ENCODE measurements at places on chromosomes 11 and 22.

DNA sequence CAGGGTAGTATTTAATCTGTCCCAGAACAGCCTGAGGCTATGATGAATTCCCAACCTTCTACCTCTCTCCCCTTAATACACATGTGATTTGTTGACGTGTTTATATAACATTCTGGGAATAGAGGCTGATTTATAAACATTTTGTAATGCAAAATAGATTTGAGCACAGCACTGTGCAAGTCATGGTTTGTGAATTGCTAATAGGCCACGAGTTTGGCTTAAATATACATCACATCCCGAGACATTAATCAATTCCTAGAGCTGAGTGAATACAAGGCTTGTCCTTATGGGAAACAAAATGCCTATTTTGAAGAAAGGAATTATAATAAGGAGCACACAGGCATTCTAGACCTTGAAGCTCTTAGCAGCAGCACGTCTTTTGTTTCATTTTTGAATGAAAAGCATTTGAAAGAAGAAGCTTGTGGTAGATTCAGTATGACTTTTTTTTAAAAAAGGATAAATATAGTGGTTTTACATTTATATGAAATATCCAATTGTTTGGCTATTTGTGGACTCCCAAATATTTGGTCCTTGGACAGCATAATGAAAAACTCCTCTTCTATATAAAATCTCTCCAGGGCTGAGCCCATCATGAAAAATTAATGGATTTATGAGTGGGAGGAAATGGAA, 116.4 kb downstream of the SLC17A6 start:
- DNase-seq: no peak

GRCh38 chr11:71370895-71371673, 77.1 kb downstream of the DHCR7 start:
- DNase-seq: no peak

DNA sequence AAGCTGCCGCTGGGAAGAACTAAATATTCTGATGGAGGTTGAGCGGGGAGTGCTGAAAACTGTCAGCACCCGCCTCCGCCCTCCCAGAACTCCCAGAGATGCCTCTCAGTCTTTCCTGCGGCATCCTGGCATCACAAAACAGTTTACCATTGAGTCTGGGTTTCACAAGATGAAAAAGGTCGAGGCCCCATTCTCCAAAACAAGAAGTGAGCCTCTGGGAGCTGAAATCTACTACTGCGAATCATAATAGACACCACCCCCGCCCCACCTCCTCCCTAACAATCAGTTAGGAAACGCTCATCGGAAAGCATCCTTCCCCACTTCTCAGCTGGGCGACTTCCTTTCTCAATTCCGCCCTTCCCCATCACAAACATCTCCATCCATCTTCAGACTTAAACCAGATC, 1.0 kb downstream of the SUN2 start:
- DNase-seq: no peak

GRCh38 chr11:9518835-9519410, 54.5 kb upstream of the WEE1 start:
- no peak for DNase-seq

GRCh38 chr11:12598330-12599256, 75.6 kb upstream of the TEAD1 start:
- DNase-seq: no peak

DNA sequence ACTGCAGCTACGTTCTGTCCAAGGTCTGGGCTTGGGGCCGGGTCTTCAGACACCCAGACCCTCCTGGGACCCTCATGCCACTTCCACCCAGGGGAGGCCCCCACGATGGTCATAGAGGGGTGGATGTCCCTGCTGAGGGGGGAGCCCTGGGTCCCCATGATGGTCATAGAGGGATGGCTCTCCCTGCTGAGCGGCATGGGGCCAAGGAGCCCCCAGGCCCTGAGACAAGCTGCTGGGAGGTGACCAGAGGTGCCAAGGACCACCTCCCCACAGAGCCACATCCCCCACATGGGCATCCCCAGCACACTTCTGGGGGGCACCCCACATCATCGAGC, 7.2 kb downstream of the MUC5B start:
- DNase-seq: no peak

DNA sequence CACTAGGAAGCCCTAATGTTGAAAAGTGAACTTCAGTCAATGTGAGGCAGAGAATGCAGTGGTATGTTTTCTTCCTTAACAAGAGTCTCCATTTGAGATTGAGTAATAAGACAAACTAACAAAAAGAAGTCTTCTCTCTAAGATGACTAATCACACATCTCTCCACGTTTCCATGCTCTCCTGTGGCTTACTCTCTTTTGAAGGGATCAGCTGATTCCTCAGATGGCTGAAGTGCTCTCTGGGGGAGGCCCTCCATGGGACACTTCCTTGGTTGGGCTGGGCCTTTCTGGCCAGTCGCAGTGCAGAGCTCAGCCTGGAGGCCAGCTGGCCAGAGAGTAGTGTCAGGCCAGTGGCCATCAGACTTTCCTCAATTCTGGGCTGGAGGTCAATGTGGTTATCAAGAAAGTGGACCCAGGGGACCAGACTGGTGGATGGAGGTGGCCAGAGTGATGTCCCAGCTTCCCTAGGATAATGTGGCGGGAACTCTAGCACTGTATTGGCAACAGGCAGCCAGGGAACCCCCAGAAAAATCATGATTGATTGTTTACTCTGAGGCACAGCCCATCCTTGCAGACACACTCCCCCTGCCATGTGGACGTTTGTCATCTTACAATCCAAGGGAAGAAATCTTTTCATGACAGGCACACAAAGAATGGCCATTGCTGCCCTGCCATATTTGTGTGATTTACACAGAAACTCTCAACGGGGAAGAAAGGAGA, 14.5 kb downstream of the CSRP3 start:
- no peak for DNase-seq

DNA sequence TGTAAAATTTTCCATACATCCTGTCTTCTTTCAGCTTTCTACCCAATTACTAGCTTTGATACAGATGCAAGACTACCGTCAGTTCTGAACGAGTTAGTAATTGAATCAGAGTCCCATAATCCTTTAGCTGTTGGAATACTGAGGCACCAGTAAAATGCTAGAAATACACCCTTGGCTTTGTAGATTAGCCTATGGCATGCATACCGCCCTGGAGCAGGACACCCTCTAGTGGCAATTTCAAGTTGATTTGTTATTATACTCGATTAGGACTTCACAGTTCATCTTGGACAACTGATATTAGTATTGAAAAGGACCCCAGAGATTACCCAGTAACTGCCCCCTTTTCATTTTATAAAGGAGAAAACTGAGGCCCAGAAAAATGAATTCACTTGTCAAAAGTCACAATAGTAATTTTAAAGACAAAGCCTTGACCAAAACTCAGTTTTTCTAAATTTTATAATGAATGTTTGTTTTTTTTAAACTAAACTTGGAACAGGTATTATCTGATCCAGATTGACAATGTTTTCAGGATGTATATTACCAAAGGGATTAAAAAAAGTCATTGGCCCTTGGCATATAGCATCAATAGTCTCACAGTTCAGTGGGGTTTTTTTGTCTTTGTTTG, 72.6 kb downstream of the HIPK3 start:
- peak; percentile 45 for DNase-seq

GRCh38 chr22:50695421-50696250, 23.0 kb downstream of the SHANK3 start:
- DNase-seq: no peak

DNA sequence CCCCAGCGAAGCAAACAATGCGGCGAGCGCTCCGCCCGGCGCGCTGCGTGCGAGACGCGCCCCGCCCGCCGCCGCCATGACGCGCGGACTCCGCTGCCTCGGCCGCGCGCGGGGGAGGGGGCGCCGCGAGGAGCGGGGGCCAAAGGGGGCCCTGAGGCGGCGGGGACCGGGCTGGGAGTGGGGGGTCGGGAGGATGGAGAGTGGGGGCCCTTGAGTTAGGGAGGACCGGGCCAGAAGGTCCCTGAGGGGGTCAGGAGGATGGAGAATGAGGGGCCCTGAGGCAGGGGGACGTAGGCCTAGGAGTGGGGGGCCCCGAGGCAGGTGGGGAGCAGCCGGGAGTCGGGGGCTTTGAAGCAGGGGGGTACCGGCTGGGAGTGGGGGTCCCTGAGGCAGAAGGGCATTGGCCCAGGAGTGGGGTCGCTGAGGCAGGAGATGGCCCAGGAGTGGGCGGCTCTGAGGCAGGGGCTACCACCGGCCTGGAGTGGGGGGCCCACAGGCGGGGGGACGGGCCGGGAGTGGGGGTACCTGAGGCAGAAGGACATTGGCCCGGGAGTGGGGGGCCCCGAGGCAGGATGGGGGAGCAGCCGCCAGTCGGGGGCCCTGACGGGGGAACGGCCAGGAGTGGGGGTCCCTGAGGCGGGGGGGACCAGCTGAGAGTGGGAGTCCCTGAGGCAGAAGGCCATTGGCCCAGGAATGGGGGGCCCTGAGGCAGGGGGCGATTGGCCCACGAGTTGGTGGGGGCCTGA, at the start of gene BRD1:
Gene BRD1 (minus strand): TSS at position 21 of the 746 bp plus-strand sequence. CDS start 3,556 bp downstream, outside the sequence.
- DNase-seq: peak; percentile 38

- DNase-seq: no peak
Measured at GRCh38 chr11:58024601-58025091, 965 bp downstream of the OR9Q1 start.

DNA sequence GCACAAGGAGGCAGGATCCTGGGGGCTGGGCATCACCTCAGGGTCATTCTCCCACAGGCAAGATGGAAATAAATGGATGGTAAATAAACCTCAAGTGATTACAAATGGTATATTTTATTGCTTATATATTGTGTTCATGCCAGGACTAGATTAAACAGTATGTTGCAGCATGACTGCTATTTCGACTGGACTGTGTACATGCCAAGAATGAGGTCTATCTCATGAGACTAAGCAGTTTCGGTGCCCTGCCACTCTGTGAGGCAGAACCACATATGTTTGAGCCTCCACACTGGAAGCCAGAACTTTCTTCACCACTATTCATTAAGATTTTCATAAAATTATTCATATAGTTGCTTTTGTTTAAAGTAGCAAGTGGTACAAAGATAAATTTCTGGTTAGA, 140.2 kb downstream of the DDX10 start:
- DNase-seq: no peak

DNA sequence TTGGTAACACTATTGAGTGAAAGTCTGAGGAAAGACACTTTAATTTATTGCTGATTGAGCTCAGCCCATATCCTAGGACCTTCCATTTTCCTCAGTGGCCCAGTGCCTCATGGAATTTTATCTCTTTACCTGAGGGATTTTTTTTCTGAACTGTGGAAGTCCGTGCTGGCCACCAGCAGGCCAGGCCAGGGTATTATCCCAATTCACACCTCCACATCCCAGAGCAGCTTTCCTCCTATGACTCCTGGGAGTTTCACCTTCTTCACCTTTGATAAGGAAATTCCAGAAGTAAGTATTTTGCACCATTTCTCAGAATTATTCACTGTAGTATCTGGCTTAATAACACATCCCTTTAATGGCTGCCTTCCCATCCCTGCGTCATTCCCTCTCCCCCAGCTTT, 13.0 kb upstream of the RRAS2 start:
- no peak for DNase-seq

All from NCI-H460 (cell line).